Esophagus squamous epithelium (tissue), 5 donors: ENCODE measurements at places on chromosomes 6 and 20.

DNA sequence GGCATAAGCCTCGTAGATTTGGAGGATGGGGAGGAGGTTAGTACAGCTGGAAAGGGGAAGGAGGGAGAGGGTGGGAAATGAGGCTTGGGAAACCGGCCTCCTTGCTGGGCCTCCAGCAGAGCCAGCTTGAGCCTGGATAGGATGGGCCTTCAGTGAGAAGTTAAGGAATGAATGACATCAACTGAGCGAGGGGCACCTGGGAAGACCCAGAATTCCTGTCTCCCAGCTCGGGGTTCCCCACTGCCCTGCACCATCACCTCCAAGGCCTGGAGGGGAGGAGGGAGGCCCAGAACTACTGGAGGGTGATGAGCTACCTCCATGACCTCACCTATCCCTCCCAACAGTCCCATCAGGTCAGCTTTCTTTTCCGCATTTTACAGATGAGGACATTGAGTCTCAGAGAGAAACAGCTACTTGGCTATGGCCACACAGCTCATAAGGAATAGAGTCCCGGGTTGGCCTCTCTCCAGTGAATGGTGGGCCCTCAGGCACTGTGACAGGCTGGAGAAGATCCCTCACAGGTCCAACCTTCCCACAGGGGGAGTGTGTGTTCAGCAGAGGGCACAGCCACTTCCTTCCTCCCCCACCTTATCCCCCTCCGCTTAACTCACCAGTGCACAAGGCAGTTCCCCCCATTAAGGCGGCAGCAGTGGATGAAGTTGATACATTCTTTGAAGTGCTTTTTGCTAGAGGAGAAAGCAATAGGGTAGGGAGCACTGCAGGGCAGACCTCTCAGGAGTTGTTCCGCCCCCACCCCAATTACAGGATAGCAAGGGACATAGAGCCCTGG lies 6.8 kb downstream of the DUSP15 start:
- DNase-seq: no peak

- no peak for DNase-seq
Observed at GRCh38 chr6:146345598-146345997, 198.0 kb upstream of the RAB32 start.

GRCh38 chr6:43780941-43781928 lies 11.2 kb downstream of the VEGFA start:
- DNase-seq: no peak

- no peak for DNase-seq
Observed at GRCh38 chr6:113570161-113570560, 287.0 kb upstream of the MARCKS start.

GRCh38 chr20:49751397-49751736 lies 37.7 kb upstream of the B4GALT5 start:
- no peak for DNase-seq

DNA sequence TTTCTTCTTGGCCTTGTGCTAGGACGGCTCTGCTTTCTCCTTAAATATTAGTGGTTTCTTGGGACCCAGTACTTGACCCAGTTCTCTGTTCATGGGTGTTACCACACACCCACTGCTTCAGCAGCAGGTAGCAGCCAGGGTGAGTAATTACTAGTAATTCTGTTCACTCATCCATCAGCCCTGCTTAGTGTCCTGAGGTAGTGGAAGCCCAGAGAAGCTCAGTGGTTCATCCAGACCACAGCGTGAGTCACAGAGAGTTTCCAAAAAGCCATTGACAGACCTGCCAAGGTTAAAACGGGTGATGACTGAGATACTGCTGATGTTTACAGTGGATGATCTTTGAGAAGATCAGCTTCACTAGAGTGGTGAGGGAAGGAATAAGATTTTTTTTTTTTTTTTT lies 51.7 kb upstream of the HINT3 start:
- no peak for DNase-seq

GRCh38 chr20:15789079-15789478 lies 784.2 kb downstream of the KIF16B start:
- no peak for DNase-seq

DNA sequence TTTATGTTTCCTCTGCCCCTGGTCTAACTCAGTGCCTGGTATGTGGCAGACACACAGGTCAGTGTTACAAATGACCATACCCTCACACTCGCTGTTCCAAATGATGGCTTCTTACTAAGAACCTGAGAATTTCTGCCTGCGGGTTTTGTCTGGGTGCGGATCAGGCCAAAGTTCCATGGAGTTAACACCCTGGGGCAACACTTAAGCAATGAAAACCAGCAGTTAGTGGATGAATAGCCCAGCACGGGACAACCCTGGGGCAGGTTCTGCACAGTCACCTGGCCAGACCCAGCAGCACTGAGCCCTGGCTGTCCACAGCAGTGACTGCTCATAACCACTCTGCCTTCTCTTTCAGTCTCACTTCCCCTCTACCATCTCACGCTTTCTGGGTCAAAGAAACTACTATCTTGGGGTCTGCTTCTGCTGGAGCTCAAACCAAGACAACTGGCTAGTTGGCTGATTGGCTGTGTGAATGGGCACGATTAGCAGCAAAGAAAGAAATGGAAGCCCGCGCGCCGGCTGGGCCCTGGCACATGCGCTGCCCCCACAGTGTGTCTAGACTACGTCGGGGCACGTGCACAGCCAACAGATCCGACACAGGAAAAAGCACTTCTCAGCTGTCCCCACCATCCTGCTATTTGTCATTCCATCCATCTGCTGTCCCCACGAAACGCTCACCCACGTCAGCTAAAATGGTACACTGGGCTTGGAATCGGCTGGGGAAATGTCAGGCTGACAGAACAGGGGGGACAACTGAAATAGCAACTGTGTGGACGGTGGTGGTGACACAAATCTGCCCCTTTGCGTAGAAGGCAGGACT lies 36.6 kb downstream of the MGME1 start:
- DNase-seq: no peak

- no peak for DNase-seq
Observed at GRCh38 chr6:135897087-135897486, 45.6 kb downstream of the PDE7B start.

DNA sequence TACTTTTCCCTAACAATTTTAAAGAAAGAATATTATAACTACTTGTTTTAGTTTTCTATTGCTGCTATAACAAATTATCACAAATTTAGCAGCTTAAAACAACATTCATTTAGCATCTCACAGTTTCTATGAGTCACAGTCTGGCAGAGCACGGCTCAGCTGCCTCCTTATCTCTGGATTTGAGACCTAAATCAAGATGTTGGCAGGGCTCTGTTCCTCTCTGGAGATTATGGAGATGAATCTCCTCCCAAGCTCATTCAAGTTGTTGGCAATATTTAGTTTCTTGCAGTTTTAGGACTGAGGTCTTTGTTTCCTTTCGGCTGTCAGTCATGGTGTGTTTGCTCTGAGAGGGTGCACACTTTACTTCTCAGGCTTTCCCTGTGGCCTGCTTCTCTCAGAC lies 1065.8 kb upstream of the EYS start:
- no peak for DNase-seq

GRCh38 chr20:19945732-19946670 lies 71.2 kb upstream of the NAA20 start:
- DNase-seq: no peak

- no peak for DNase-seq
Observed at GRCh38 chr6:11324453-11325015, 92.1 kb upstream of the NEDD9 start.

DNA sequence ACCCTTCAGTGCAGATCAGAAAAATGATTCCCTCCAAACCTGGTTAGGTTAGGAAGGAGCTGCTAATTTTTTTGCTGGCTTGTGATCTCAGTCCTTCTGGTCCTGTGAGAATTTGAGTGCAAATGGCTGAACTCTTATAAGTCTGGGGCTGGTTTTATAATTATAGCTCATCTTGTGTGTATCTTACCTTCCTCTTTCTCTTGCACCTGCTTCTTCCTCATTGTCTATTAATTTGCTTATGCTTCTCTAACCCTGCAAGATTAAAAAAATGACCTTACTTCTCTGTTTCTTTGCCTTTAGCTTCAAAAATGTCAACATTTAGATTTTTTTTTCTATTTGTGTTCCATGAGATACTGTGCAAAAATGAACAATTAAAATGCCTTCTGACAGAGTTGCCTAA lies 576.2 kb downstream of the DHX35 start:
- no peak for DNase-seq

GRCh38 chr6:108793516-108794251 lies 54.5 kb upstream of the ARMC2 start:
- no peak for DNase-seq

DNA sequence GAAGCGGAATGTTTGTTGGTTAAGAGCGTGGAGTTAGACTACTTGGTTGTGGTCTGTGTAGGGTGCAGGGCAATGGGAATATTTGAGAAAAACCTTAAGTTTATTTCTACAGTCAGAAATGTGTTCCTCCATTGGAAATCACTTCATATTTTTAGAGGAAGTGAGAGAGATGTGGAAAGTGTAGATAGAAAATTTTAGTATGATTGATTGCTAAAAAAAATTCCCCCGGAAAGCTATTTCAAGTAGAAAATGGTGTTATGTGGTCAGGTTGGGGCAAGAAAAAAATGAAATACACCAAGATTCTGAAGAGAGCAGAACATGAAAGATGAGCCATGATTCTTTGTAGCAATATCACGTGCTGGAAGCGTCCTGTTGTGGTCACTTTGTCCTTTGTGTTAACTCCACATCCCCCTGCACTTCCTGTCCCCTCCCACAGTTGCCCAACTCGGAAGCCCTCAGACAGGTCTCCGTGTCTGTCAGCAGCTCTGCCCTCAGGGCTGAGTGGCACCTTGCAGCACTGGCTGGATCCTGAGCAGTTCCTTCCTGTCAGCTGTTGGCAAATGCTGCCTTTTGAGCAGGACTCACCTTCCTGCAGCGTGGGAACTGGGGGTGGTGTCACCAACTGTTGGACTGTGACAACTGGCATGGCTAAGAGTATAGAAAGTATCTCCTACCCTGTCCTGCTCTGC lies 137.5 kb upstream of the SLC24A3 start:
- no peak for DNase-seq

GRCh38 chr6:115612216-115612615 lies 448.5 kb downstream of the FRK start:
- no peak for DNase-seq

GRCh38 chr6:20021795-20022194 lies 184.6 kb downstream of the ID4 start:
- DNase-seq: no peak

GRCh38 chr6:167513778-167514177 lies 188.9 kb downstream of the TTLL2 start:
- no peak for DNase-seq

DNA sequence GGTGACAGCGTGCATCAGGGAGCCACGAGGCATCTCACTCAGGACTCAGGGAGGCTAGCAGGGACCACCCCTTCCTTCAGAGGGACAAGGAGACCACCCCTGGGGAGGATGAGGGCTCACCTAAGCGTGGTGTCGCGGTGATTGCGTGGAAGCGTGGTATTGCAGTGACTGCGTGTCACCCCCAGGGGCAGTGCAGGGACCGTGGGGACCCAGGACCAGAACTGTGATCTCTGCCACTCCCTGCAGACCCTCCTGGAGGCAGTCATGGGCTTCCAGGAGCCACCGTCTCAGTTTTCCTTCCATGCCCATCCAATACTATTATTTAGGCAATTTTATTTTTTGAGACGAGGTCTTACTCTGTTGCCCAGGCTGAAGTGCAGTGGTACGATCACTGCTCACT lies 147.1 kb downstream of the TAF4 start:
- DNase-seq: no peak

DNA sequence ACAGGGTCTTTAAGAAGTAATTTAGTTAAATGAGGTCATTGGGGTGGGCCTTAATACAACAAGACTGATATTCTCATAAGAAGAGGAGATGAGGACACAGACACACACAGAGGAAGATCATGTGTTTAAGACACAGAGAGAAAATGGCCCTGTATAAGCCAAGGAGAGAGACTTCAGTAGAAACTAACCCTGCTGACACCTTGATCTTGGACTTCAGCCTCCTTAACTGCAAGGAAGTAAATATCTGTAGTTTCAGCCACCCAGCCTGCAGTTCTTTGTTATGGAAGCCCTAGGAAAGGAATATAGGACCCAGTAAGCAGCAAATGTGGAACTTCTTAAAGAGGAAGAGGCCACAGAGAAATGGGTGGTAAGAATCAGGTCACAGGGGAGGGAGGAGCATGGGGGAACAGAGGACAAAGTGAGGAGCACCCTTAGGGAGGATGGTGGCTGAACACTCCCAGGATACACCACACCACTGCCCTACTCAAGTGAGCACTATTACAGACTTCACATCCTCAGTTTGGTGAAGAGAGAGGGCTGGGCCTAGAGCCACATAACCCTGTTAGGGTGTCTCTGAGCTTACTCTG lies 762 bp downstream of the SIRPB1 start:
- DNase-seq: no peak

DNA sequence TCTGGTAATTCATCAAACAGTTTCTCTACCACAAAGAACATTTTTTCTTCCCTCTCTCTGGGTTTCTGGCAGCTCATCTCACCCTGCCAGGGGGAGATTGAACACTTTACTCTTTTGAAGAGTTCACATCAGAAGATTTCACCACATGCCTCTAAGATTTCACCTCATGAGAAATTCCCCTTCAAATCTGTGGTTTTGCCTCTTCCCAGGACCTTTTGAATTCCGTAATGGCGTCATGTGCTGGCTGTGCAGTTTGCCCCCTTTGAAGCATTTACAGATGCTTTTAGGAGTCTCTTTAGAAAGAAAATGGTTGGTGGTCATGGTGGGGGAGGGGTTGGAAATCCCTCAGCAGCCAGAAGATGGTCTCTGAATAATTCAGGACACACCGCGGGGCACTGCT lies 486.1 kb downstream of the QKI start:
- DNase-seq: no peak

GRCh38 chr20:35121186-35121585 lies 25.9 kb downstream of the EDEM2 start:
- no peak for DNase-seq

GRCh38 chr6:34922177-34922663 lies 33.2 kb downstream of the ANKS1A start:
- no peak for DNase-seq

DNA sequence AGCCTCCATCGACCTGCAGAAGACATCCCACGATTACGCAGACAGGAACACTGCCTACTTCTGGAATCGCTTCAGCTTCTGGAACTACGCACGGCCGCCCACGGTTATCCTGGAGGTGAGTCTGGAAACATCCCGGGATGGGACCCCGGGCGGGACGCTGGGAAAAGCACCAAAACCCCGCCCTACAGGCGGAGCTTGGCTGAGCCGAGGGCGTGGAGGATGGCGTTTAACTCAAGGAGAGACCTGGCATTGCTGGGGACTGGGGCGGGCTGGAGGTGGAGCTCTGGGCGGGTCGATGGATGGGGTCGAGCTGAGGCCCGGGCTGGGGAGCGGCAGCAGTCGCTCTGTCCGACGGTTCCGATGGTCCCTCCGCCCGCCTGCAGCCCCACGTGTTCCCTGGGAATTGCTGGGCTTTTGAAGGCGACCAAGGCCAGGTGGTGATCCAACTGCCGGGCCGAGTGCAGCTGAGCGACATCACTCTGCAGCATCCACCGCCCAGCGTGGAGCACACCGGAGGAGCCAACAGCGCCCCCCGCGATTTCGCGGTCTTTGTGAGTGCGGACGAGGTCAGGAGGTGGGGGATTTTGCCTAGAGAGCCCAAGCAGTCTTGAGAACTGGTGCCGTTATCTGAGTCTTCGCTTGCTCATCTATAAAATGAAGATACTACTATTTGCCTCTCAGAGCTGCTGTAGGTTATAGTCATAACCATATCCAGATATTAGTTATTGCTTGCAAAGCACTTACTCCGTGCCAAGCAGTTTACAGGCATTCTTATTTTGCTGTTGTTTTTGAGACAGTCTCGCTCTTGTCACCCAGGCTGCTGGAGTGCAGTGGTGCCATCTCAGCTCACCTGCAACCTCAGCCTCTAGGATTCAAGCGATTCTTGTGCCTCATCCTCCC lies 3.8 kb downstream of the SPAG4 start:
- peak; percentile 25 for DNase-seq

- DNase-seq: no peak
Observed at GRCh38 chr6:135423649-135424128, 73.9 kb downstream of the AHI1 start.
